Stimulated activated CD8-positive, alpha-beta memory T cell treated with anti-CD3 and anti-CD28 coated beads, Interleukin-15, amount 100 ng/mL, for 24 hours (primary cell): ENCODE measurements at places on chromosomes 2 and 18.

- no peak for DNase-seq
Observed at GRCh38 chr2:15159751-15160177, 401.4 kb downstream of the NBAS start.

- DNase-seq: no peak
Observed at GRCh38 chr2:69041214-69041613, 28.2 kb downstream of the ANTXR1 start.

GRCh38 chr2:127516041-127516762 lies 10.1 kb downstream of the IWS1 start:
- no peak for DNase-seq

GRCh38 chr2:67955748-67956603 lies 106.8 kb downstream of the C1D start:
- no peak for DNase-seq

DNA sequence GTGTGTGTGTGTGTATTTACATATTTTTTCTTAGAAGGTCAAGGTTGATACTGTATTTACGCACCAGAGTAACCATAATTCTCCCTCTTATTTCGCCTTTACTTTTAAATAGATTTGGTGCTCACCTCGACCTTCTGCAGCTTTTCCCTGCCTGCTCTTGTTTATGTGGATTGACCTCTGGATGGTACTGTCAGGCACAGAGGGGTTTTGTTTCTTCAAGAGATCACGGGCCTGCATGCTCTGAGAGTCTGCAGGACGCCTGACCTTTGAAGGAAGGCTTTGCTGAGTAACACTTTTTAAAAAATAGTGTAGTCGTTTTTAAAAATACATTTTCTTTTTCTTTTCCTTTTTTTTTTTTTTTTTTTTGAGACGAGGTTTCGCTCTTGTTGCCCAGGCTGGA lies 18.1 kb upstream of the EFHD1 start:
- DNase-seq: no peak

- DNase-seq: no peak
Observed at GRCh38 chr18:21327101-21327500, 85.1 kb downstream of the GREB1L start.

DNA sequence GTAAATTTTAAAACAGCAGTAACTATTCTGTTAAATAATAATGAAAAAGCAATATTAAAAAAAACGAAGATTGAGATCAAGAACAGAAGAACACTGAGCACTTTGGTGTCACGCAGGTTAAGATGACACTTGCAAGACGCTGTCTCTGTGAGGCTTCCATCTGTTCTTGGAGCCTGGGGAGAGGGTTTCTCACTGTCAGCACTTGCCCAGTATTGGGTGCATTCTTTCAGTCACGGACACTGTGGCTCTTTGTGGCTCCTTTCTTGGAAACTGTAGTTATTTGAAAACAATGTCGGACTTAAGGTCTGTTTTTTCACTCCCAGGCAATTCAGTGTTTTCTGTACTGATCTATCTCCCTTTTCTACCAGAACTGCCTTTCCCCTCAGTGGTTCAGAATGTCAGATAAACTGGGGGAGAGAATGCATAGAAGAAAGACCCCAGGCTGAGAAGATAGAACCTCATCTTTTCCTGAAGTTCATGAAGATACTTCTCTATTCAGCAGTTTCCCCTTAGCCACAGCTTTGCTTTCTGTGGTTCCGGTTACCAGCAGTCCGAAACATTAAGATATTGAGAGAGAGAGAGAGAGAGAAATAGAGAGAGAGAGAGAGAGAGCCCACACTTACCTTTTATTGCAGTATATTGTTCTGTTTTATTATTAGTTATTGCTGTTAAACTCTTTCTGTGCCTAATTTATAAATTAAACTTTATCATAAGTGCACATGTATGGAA lies 283.3 kb downstream of the DCDC2C start:
- DNase-seq: no peak

DNA sequence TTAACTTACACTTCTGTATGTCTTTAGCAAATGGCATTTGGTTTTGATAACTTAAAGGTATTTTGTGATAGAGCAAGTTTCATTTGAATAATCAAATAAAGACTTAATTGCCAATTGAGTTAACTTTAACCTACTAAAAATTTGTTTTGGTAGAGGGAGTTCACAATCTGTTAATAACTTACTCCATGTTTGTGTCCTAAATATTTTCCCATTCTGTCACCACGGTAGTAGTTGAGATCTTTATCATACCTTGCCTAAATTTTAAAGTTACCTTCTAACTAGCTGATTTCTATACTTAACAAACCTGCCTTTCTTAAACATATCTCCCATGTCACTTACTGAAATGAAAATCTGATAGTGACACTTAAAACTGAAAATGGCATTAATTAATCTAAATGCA lies 127.1 kb downstream of the TMEFF2 start:
- DNase-seq: no peak

DNA sequence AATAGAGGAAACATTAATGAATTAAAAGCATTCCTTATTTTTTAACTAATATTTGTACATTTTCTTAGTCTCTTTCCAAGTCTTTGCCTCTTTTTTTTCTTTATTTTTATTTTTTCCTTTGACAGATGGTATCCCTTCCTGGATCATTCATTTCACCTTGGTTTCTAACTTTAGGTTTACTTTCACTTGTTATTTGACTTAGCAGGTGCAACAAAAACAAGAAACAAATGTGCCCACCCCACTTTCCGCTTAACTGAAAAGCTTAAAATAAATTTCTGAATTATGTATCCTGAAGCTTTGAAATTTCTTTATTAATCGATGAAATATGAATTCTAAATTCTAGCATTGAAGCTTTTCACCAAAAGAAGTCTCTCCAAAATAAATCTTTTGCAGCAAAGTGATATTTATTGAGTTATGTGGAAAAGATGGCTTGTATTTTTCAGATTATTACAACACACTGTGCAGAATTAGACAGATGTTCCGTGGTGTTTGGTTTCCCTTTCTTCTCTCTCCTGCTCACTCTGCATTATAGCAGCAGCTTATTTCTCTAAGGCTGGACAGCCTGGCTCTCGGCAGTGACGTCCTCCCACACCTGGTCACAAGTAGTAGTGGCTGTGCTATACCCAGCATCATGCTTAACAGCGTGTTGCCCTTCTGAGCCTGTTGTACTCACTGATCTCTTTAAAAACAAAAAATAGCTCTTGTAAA lies 99.1 kb upstream of the ZNF397 start:
- no peak for DNase-seq

DNA sequence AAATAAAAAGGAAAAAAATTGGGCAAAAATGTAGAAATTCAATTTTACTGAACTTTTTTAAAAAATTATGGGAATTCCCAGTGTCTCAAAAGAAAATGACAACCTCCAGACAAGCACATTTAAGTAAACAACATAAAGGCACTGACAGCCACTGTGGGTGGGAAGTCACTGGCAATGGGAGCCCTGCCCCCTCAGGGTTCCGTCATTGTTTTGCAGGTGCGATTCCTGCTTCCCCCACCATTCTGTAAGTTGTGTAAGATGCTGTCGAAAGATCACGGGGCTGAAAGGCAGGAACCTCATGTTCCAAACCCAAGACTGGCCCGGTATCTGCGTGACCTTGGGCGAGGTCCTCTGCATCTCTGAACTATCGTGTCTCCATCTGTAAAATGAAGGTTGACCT lies 15.8 kb upstream of the ASPRV1 start:
- DNase-seq: no peak

DNA sequence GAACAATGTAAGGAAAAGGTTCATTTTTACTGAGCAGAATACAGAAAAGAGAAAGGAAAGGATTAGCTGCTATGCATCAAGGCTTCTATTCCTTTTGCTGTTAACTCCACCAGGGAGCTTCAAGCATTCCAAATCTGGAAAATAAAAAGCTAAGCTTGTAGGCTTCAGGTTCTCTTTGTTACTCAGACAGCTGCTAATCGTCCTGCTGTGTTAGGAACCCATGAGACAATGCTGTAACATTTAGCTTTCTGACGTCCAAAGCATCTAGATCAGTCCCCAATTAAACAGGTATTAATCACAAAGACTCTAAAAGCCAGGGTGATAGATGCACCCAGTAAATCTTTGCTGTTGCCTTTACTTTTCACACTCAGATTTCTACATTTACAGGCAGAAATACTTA lies 103.8 kb downstream of the EPHA4 start:
- DNase-seq: no peak

- DNase-seq: no peak
Observed at GRCh38 chr2:201883606-201884369, 77.5 kb downstream of the CDK15 start.

DNA sequence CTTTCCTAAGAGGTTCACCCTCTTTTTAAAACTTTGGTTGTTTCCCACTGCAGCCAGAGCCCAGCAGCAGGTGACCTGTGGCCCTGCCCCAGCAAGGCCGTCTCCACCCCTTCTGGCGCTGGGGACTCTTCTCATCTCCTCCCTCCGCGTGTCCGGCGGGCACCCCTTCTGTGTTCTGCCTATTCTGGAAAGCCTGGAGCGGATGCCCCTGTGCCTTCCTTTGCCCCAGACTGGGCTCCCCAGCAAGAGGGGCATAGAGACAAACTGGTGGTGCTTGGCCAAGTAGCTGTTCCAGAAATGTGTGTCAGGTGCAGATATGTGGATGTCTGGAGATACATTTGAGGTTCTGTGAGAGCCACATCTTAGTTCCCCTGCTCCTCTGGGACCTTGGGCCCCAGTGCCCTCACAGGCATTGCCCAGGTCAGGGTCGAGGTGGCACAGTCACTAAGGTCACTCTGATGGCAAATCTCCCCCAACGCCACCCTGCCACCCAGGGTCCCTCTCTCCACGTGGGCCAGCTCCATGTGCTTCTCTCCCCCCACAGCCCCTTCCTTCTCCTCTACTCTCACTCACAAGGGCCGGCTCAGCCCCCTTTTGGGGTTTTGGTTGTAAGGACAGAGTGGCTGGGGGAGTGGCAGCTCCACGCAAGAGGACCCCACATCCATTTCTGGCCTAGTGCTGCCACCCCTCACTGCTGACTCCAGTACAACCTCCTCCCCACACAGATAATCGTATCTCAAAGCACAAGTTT lies 35.5 kb upstream of the TAF1B start:
- DNase-seq: no peak

DNA sequence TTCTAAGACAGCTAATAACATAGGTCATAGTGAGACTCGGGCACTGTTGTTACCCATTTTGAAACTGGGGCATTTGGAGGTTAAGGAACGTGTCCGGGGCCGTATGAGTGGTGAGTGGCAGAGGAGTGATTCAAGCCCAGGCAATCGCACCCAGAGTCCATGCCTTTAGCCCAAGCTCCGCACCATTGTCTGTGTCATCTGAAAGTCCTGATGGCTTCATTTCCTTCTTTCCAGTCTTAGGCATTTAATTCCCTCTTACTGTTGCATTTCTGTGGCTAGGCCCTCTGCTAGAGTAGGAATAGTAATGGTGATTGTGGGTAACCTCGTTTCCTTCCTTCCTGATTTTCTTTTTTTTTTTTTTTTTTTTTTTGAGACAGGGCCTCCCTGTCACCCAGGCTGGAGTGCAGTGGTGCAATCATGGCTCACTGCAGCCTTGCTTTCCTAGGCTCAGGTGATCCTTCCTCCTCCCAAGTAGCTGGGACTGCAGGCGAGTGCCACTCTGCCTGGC lies 49.8 kb upstream of the ASB1 start:
- no peak for DNase-seq

- no peak for DNase-seq
Observed at GRCh38 chr2:10057231-10058107, 14.1 kb downstream of the KLF11 start.

DNA sequence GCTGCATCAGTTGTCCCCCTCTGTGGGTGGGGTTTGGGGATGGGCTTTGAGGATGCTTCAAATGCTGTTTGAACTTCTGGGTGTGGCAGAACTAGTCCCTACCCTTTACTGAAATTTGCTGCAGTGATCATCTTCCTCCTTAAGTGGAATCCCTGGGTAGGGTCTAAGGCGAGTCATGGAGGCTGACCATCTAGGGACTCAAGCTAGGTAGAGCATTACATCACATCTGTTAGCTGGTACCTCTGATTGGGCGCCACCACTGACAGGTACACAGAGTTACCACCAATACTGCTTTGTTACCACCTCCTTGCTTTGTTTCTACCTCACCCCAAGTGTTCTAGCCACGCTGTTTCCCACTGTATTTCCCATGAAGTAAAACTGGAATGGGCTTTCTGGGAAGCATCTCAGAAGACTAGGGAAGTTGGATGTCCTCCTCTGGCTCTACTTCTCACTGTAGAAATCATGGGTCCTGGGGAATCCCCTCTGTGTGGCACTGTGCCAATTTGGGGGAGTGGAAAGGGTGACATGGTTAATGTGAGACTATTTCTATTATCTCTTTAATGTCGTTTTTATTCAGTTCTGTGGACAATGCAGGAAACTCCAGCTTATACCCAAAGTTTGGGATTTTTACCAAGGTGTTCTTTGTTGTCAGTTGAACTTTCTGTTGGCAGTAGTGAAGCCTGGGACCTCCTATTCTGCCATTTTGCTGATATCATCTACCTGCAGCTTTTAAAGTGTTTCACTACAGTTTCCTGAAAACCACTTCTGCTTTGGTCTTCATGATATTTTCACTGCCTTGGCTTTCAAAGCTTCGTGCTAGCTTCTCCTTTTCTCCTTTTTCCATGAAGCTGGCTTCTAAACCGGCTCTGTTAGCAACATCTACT lies 14.5 kb upstream of the SULT1C4 start:
- no peak for DNase-seq

DNA sequence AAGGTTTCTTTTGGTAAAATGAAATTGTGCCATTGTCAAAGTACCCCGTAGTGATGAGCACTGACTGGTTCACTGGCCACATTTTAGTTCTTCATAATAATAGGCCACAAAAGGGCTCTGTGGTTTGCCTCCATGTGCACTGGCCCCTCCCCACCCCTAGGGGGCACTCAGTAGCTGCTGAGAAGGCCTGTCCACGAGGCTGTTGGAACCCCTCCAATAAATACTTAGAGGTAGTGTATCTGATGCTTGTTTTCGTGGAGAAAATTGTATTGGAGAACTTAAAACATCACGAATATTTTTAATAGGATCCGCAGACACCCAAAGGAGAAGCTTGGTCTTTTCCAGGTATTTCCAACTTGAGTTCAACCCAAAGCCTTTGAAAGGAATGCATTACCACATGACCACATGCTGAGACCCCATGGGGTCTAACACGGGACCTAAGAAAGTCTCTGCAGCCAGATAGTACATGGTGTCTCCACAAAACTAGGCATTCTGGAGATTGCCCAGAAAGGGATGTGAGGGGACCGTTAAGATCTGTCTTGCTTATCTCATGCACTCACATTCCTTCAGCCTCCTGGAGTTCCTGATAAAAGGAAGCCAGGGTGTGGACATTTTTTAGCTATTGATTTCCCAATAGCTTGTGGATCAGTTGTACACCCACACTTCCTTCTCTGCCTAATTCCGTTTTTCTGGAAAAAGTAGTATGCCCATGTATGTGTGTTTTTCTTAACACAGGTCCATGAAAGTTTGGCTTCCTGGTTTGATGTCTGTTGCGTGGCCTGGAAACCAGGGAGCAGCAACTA lies 28.5 kb upstream of the NOSTRIN start:
- no peak for DNase-seq

DNA sequence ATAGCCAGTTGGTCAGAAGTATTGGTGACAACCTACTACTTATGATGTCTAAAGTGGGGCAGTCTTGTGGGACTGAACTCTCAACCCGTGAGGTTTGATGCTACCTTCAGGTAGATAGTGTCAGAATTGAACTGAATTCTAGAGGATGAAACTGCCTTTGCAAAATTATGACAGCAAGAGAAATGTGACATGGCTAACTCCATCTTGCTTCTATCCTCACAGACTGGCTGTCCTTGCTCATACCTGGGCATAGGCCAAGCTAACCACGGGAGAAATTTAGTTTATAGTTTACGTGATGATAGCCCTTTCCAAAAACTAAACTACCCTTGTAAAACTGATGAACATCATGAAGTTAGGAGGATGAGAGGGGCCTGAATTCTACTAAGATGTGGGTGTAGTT lies 24.9 kb upstream of the TGIF1 start:
- DNase-seq: no peak
